ENCODE measurements at places on chromosomes 5 and 9.

DNA sequence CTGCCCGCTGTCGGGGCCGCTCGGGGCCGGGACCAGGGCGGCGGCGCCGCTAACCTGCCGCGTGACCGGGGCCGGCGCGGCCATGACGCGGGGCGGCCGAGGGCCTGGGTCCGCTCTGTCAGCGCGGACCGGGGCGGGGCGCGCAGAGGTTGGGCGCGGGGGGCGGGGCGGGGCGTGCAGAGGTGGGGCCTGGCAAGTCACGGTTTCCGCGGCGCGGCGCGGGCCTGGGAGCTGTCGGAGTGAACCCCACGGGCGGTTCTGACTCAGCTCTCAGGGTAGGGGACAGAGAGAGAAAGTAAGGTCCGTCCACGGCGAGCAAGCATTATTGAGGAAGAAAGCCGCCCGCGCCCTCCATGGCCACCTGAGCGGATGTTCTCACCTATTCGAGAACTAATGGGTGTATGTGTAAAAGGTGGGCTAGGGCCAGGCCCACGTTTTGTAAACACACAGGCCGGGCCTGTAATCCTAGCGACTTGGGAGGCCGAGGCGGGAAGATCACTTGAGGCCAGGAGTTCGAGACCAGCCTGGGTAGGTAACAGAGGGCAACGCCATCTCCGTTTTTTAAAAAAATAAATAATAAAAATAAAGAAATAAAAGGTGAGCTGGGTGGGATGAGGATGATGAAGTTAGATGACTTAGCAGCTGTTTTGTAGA lies at the start of gene PRXL2C:
Gene PRXL2C, minus strand, starts transcription at position 120 of the 654 bp plus-strand sequence. Its CDS starts 36 bp downstream, at position 84.
- DNase-seq: peak; percentile 83

DNA sequence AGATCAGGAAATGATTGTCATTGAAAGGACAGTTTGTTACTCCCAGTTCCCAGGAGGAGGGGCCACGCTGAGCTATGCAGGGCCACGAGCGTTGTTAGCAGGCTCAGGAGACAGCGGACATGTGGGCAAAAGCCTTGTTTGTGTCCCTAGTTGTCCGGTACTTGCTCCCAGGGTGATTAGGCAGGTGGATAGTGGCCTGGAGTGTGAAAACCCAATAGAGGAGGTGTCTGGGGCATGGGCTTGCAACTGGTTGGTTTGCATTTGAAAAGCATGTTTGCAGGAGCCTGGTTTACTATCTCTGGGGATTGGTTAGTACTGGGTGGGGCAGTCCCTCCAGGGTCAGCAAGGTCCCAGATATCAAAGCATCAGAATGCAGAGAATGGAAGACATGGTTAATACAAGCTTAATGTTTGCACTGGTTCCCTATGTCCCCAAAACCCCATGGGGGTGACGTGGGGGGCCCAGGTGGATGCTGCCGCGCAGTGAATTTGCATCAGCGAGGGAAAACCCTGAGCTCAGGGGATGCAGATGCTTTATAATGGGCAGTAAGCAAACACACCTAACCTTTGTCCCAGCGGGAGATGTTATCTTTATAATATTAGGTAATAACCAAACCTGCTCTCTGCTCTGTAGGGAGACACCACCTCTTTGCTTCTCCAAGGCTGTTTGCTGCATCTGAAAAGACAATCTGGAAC lies 39.7 kb downstream of the ROPN1L start:
- DNase-seq: no peak

- DNase-seq: no peak
Measured at GRCh38 chr9:75429531-75430475, 341.5 kb downstream of the OSTF1 start.

- no peak for DNase-seq
Measured at GRCh38 chr5:128538250-128539037, 399 bp upstream of the FBN2 start.

GRCh38 chr9:135968601-135969000 lies 7.4 kb upstream of the UBAC1 start:
- DNase-seq: no peak

DNA sequence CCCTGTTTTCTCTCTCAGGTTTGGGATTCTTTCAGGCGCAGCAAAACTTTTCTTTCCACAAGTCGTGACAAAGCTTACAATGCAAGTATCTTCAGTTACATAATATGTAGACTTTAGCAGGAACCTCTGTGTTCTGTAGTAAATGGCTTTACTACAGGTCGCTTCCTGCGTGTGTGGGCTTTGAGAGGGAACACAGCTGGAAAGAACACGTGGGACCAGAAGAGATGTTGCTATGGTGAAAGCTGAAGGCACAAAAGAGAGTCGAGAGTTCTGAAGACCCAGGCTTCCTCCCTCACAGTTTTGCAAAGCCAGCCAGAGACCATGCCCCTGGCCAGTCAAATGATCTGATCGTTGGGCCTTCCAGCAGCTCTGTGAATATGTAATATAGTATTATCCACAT lies 4.0 kb downstream of the ANKRD55 start:
- DNase-seq: no peak

DNA sequence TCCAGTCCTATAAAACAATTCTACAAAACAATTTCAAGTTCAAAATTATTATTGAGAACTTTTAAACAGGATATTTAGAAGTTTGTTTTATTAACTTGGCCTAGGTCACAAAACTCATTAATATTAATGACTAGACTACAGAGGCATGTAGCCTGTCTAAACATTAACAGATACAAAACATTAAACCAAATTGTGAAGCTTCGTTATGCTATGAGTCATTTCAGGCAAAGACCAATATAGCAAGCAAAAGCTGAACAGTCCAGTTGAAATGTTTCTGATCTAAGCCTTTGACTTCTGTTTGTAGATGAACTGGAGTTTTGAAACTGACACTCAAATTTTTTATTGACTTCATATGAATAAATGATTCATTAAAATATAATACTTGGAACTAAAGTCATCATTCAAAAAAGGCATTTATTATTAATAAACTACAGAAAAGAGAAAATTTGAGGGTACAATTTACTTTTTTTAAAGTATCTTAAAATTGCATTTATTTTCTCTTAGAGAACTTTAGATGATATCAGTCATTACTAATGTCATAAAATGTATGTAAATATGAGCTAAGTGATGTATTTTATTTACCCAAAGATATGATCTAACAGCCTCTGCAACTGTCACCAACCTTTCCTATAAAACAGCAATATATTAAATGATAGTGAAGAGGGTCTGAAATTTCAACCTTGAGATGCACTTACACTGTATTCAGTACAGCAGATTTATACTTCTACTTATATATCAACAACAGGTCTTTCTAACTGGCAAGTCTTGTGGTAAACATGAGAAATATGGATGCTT lies 188.8 kb downstream of the COMMD10 start:
- DNase-seq: no peak

DNA sequence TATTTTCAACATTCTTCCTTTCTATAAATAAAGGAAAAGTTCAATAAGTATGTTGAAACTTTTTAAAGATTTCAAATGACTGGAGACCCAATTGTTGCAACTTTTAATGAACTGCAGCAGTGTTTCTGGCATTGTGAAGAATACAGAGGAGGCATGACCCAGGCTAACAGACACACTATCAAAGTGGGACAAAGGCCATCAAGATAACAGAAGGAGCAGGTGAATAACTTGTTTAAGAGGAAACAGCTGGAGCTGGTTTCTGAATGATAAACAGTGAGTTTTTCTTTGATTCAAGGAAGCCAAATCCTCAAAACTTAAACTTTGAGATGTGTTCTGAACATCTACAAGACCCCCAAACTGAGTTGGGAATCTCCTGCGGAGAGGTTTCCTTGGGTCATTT lies 734.6 kb downstream of the TLR4 start:
- no peak for DNase-seq

DNA sequence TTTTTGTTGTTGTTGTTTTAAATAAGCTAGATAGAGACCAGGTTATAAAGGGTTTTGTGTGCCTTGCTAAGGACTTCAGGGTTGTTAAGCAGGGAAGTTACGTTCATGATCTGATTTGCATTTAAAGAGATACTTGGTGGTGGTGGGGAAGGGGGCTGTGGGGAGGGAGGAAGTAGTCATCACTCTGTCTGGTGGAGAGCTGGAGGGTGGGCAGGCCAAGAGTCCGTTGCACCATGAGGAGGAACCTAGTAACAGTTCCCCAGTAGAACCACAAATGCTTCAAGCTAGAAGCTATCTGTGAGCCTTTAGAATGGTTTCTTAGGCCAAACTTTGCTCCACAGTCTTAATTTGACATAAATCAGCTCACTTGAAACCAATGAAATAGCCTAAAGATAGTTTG lies 18.7 kb upstream of the ROPN1L start:
- DNase-seq: no peak

DNA sequence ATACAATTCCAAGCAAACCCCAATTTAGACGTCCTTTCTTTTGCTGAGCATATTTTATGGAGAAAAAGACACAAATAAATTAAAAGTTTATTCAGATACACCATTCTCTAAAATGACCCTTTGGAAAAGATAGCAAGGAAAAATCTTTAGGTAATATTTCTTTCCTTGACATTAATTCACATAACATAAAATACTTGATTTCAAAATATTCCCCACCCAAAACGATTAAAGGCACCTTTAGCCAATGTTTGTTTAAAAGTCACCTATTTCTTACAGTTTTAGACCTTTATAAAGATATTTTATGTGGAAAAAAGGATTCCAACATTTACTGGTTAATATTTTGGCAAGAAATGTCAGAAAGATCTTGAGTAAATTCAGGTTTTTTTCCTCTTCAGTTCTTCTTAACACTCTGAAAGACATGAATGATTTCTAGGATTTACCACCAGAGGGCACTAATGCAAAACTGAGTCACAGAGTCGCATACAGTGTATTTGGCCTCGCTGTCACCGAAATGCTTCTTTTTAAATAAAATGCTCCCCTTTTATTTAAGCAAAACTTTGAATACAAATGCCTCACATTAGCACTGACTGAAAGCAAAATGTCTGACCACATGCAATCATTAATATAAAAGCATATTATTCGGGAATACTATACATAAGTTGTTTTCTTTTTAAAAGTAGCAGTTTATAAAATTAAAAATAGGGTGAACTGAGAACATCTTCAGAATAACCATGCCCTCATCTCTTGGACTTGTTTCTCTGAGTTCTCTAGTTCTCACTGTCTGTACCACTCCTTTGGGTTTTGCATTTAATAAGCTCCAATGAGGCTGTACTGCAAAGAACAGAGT lies 122.5 kb downstream of the SLC1A3 start:
- DNase-seq: peak; percentile 61

DNA sequence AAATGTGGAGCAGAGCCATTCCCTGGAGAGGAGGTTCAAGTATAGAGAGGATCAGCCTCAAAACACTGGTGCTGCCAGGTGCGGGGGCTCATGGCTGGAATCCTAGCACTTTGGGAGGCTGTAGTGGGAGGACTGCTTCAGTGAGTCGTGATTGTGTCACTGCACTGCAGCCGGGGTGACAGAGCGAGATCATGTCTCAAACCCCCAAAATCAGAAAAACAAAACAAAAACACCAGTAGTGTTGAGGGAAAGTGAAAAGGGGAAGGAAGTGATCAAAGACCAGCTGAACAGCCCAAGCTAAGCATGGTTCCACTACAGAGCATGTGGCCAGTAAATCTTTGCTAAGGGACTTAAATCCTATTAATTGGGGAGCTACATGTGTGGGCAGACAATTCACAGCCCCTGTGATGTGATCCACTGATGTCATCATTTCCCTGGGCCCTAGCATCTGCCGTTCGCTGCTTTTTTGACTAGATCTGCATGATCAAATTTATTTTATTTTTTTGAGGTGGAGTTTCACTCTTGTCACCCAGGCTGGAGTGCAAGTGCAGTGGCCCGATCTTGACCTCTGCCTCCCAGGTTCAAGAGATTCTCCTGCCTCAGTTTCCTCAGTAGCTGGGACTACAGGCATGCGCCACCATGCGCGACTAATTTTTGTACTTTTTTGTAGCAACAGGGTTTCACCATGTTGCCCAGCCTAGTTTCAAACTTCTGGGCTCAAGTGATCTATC lies 2.7 kb upstream of the PCBD2 start:
- no peak for DNase-seq

DNA sequence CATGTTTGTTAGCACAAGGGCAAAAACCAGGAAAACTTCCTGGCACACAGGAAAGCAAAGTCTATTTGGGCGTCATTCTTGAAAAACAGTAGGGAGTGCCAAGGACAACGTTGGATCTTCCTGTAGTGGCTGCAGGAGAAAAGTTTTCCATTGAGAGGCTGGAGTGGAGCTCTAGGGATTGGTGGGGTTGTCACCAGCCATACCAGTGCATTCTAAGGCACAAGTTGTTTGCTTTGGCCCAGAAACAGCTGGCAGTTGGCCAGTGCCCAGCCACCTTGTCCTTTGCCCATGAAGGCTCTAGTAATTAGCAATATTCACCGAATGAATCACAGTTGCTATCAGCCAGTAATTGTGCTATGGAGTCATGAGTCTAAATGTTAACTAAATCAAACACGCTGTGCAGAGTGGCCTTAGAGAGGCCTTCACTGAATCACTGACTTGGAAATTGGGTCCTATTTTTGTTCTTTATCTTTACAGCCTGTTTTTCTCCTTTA lies 26.4 kb downstream of the TNFSF15 start:
- no peak for DNase-seq

- no peak for DNase-seq
Measured at GRCh38 chr5:64502196-64502595, 3.6 kb upstream of the RGS7BP start.

- no peak for DNase-seq
Measured at GRCh38 chr5:72656756-72657513, 149.7 kb upstream of the ZNF366 start.

DNA sequence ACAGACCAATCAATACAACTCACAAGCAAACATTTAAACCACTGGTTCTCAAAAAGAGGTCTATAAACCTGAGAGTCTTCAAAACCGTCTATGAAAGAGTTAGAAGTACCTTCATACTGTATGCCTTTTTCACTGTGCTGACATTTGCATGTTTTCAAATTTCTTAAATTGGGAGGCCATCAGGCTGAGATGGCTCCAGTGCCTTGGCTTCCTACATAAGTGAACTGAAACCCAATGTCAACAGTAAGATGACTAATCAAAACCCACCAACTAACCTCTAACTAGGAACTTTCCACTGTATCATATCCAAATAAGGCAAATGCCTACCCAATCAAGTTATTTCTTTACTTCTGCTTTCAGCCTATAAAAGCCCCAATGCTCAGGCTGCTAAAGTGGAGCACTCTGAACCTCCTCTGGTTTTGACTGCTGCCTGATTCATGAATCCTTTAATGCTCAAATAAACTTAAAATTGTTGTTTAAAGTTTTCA lies 35.1 kb downstream of the FAM13B start:
- DNase-seq: peak; percentile 80

- no peak for DNase-seq
Measured at GRCh38 chr9:74497748-74498620, 849 bp downstream of the RORB start.

- DNase-seq: no peak
Measured at GRCh38 chr9:131876486-131876885, 136.6 kb upstream of the RAPGEF1 start.

- no peak for DNase-seq
Measured at GRCh38 chr5:164487939-164488338, 982.5 kb downstream of the MAT2B start.

All from activated CD4-positive, alpha-beta T cell treated with anti-CD3 and anti-CD28 coated beads, Interleukin-2, amount 50 U/mL, for 16 hours (primary cell).